ENCODE measurements at places on chromosomes 7 and 10.

- DNase-seq: no peak
These were observed 12.7 kb upstream of the BTBD16 start for GRCh38 chr10:122258136-122259074.

GRCh38 chr7:55570218-55570873 lies 2.0 kb downstream of the VOPP1 start:
- DNase-seq: no peak

DNA sequence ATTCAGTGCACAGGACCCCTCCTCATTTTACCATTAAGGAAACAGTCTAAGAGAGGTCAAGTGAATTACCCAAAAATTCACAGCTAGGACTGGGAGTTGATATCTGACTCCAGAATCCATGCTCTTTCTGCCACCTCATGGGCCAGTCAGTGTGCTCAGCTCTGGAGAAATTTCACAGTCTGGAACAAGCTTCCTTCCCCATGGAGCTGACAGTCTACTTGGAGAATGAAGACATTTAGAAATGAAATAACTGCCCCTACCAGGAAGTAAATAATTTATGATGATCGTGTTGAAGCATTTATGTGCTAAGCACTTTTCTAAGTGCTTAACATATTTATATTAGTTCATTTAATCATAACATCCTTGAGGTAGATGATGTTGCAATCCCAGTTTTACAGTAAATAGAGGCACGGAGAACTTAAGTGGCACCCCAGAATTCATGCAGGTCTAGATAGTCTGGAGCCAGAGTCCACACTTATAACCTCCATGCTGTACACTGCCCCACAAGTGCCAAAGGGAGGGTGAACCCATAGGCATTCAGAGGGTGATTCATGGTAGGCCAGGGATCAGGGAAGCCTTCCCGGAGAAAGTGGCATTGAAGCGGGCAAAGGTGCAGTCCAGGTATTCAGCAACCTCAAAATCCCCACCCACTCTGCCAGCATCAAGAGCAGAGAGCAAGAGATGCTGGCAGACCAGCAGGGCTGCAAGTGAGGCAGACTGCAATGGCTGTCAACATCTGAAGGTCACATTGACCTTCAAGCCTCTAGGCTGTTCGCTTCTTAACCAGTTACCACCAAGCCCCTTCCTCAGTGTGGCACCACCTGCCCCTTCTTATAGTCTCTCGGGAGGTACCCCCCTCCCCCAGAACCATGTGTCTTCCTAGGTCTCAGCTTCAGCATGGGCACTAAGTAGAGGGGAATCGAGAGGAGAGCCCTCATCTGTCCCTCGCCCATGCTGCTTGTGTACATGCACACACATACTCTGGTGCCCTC lies 38.4 kb upstream of the LRRC4 start:
- no peak for DNase-seq

- DNase-seq: no peak
These were observed 27.4 kb upstream of the ELN start for GRCh38 chr7:74000489-74001149.

DNA sequence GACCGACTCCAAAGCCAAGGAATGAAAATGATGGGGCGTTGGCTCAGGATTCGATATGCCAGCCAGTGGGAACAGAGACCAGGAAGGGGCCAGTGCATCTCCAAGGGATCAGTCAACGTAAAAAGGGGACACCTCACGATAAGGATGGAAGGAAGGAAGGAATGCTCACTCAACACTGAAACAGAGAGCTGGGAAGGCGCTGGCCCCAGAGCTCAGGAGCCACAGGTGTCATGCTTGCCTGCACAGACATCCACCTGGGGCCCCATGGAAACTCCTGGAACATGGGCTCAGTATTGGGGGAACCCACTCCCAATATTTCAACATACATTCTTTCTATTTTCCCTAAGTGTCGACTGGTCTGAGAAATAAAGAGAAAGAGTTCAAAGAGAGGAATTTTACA lies 5.3 kb downstream of the MMRN2 start:
- no peak for DNase-seq

- no peak for DNase-seq
These were observed 752.0 kb downstream of the GRID1 start for GRCh38 chr10:85614566-85614965.

DNA sequence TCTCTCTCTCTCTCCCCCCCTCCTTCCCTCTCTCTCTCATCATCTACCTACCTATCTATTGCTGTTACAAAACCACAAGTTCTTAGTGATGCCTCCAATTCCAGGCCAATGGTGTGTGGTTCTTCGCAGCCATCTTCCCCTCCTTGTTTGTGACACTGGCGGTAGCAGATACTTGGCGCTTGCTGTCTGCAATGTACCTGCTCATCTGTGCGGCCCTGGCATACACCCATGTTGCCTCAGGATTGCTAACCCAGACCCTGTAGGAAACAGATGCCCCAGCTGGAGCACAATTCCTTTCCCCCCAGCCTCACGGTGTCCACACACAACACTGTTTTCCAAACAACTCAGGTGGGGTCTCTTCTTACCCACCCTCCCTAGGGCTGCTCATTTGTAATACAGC lies 13.6 kb upstream of the DPYSL4 start:
- DNase-seq: no peak

- no peak for DNase-seq
These were observed 104.7 kb downstream of the VWC2 start for GRCh38 chr7:49878089-49878488.

DNA sequence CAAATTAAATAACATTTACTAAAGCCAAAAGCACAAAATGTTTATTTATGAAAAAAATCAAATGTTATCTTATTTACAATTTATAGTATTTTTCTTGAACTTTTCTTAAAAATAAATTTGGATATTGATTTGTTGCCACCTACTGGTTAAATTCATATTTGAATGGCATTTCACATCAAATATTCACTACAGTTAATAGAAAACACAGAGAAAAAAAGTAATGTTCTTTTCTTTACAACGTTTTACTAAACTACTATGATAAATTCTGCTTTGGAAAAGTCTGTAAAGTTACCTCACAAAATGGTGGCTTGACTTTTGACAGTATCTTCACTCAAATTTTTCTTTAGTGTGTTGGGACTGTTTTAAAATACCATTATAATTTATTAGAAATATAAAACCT lies 52.7 kb downstream of the SRPK2 start:
- DNase-seq: no peak

- DNase-seq: no peak
These were observed 274.6 kb downstream of the ARL4A start for GRCh38 chr7:12961910-12962480.

GRCh38 chr7:4119848-4120247 lies 562.2 kb upstream of the FOXK1 start:
- no peak for DNase-seq

DNA sequence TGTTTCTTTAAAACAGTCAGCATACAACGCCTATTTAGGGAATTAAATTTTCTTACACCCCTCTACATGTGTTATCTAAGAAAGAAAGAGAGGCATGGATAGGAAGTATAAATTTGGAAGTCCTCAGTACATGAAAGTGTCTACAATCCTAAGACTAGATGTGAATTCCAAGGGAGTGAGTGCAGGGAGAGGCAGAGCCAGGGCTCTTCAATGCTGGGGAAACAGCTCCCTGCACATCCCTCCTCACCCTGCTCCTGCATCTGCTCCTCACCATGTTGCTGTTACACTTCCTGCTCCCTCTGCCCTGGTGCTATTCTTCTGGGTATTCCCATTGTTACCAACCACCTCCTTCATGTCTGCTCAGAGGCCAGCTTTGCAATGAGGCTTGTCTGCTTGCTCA lies 229.1 kb upstream of the AKR1E2 start:
- DNase-seq: no peak

DNA sequence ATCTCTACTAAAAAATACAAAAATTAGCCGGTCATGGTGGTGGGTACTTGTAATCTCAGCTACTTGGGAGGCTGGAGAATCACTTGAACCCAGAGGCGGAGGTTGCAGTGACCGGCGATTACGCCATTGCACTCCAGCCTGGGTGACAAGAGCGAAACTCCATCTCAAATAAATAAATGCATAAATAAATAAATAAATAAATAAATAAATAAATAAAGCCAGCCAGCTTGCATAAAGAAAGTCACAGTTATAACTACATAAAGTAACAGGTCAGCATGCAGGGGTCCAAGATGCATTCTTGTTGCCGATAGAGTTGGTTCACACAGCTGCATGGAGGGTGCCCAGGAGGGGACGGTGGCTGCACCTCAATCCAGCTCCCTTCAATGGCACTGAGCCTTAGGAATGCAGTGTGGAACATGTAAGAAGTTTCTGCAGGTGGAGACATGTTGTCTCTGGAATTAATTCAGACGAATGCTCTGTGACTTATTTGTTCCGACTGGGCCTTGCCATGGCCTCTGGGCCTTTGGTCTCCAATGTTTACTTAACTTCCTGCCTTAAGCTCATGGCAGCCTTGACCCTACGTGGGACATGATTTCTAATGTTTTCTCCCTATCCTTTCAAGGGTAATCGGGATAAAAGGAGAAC lies 159.6 kb upstream of the PRKCQ start:
- DNase-seq: no peak

DNA sequence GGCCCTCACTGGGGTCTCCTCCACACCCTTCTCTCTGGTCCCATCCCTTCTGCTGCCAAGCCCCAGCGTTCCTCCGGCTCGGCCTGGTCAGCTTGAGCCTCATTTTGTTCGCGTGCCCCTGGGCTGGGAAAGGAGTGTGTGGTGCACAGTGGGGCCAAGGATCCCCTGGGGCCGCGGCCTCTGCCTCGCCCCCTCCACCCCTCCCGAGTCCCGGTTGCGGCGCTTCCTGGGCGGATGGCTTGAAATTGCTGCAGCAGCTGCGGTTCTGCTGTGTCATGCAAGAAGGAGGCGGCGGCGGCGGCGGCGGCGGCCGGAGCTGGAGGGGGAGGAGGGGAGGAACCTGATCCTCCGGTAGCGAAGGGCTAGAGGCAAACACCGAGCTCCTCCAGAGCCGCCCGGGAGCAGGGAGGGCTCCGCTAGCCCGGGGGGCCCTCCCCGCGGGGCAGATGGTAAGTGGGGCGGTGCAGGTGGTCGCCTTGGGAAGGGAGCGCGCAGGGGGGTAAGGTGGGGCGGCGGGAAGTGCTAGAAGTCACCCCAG lies 217.8 kb upstream of the MKLN1 start:
- DNase-seq: peak; percentile 70

- DNase-seq: no peak
These were observed 53.1 kb downstream of the GNAI1 start for GRCh38 chr7:80187727-80188126.

GRCh38 chr10:94333051-94333450 lies 29.7 kb downstream of the NOC3L start:
- DNase-seq: no peak

GRCh38 chr7:130415006-130415405 lies 25.8 kb downstream of the CEP41 start:
- DNase-seq: no peak

GRCh38 chr10:24503461-24504320 lies 220.0 kb downstream of the ARHGAP21 start:
- no peak for DNase-seq

DNA sequence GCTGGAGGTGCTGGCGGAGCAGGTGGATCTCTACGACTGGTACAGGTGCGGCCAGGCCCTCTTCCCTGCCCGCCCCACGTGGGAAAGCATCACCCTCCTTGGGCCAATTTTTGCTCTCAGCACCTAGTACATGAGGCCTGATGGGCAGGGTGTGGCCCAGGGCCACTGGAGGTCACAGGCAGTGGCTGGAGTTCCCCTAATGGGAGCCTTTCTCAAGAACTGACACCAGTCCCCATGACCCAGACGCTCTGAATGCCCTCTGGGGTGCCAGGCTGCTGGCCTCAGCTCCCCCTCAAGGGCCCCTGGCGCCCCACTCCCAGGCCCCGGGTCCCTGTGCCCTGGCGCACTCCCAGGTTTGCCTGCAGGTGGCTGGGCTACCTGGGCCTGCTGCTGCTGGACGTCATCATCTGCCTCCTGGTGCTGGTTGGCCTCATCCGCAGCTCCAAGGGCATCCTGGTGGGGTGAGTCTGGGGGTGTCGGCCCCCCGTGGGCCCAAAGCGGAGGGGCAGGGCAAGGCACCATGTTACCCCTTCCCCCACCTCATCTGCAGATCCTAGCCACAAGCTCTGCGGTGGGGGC lies 15.9 kb downstream of the TTYH3 start:
- DNase-seq: no peak

DNA sequence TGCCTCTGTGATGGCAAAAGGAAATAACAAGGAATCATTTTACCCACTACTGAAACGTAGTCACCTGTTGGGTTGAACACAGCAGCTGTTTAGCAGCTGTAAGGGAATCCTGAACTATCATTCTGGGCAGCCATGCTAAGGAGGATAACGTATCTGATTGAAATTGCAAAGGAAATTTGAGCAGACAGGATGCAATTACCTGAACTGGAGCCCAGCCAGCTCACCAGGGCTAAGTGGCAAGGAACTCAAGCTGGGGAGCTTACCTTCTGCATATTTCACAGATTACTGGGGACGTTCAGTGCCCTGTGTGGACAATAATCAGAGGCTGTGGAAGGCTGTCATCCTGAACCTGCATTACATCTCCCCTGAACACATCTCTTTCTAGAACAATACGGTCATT lies 650.5 kb downstream of the SORCS3 start:
- no peak for DNase-seq

DNA sequence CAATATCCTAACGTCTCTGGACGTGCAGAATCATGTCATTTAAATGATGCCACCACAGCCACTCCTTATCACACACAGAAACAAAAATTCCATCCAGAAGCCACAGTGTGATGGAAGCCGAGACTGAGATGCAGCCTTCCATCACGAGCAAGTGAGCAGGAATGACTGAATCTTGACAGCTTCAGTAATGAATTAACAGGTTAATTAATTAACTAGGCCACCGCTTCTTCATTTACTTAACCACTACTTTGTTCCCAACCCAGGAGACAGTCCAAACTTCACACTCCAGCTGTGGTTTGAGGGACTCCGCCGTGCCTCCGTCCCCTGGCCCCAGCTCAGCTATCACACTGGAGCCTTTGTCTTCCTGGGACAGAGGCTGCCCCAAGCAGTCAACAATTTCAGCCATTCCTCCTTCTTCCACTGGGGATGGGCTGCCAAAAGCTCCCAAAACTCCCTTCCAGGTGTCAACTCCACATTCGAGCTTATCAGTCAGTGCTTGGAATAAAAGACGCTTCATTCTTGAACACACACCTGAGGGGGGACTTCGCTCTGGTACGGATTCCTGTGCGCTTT lies 65.9 kb downstream of the FGFR2 start:
- no peak for DNase-seq

- no peak for DNase-seq
These were observed 54.7 kb upstream of the MRLN start for GRCh38 chr10:59807629-59808620.

DNA sequence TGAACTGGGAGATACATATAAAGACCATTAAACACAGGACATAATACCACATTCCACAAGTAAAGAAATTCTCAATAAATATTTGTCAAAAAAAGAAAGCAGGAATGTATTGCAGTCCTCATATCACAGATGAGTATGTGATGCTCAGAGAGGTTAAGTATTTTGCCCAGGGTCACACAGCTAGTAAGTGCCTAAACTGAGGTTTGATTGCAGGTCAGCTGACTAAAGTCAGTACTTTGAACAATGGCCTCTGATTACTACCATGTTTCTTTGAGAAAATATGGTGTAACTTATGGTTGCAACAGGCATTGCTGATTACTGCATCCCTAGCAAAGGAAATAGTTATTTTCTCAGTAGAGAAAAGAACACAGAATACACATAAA lies 267.1 kb downstream of the ELMO1 start:
- no peak for DNase-seq

GRCh38 chr7:139111811-139112301 lies 2.3 kb upstream of the ZC3HAV1 start:
- no peak for DNase-seq

Measured in activated CD8-positive, alpha-beta memory T cell treated with anti-CD3 and anti-CD28 coated beads, Interleukin-2, amount 50 U/mL, for 4 hours (primary cell).